Hippocampal formation (tissue), 2 donors: ENCODE measurements at places on chromosomes 2 and 18.

DNA sequence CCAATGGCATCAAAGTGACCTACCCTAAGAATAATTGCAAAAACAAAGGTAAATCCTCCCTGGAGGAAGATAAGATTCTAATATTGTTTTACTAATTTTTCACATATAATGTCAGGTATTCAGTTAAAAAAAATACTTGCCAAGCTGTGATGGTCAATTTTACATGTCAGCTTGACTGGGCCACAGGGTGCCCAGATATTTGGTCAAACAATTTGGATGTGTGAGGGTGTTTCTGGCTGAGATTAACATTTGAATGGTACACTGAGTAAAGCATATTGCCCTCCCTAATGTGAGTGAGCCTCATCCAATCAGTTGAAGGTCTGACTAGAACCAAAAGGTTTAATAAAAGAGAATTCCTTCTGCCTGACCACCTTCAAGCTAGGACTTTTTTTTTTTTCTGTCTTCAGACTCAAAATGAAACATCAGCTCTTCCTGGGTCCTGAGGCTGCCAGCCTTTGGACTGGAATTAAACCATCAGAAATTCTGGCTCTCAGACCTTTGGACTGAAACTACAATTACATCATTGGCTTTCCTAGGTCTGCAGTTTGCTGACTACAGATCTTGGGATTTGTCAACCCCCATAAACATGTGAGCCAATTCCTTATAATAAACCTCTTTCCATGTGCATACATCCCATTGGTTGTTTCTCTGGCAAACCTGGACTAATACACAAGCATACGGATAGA is 65.4 kb downstream of the LDAH start:
- no peak for DNase-seq

DNA sequence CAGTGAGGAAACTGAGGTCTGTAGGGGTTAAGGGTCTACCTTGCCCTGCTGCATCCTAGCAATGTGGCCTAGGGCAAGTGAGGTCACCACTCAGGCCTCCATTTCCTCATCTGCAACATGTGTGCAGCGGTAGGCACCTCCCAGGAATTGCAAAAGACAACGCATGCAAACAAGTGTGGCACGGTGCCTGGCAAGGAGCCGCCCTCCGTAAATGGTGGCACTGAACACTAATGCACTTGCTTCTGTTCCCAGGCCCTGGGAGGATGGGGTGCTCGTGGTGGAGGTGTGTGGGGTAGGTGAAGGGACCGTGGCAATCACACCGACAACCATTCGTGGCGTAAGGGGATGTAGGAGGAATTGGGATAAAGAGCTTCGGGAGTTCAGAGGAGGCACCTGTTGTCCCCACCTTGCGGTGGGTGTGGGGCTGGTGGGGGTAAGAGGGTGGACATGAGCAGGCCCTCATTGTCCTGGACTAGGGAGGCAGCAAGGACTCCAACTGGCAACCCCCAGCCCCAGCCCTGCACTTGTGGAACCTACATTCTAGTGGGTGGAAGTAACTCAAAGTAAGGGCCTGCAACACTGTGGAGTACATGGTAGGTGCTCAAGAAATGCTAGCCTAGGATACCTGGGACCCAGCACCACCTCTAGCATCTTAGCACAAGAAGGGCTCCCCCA is 26.0 kb downstream of the ATOH8 start:
- DNase-seq: no peak

GRCh38 chr2:105820691-105821090 is 76.0 kb downstream of the NCK2 start:
- DNase-seq: no peak

DNA sequence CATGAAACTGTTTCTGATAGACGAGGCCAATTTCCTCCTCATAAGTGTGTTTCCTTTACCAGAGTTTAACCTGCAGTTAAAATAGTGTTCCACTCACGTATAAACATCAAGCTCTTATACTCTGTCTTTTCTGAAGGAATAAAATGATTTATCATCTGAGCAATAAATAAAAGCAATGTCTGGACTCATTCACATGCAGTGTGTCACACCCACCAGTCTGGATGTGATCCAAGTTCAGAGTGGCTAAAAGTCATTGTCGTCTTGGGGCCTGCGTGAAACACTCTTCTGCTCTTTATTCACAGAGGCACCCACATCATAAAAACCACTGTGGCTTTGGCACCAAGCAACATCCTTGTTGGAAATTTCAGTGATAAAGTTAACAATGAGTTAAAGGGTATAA is 19.5 kb upstream of the SLC9A4 start:
- no peak for DNase-seq

DNA sequence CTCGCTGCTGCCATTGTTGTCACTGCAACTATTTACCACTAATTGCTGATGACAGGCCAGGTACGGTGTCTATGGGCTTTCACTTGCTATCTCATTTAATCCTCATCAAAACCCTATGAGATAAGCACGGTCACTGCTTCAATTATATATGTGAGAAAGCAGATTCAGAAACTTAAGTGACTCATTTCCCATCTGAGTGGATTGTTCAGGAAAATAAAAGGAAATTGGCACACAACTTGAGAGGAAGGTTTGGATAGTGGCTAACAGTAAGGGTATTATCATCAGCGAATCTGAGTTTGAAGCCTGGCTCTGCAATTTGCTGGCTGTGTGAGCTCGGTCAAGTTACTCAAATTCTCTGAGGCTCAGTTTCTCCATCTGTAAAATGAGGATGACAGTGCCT is 196.0 kb downstream of the KCNS3 start:
- DNase-seq: no peak

DNA sequence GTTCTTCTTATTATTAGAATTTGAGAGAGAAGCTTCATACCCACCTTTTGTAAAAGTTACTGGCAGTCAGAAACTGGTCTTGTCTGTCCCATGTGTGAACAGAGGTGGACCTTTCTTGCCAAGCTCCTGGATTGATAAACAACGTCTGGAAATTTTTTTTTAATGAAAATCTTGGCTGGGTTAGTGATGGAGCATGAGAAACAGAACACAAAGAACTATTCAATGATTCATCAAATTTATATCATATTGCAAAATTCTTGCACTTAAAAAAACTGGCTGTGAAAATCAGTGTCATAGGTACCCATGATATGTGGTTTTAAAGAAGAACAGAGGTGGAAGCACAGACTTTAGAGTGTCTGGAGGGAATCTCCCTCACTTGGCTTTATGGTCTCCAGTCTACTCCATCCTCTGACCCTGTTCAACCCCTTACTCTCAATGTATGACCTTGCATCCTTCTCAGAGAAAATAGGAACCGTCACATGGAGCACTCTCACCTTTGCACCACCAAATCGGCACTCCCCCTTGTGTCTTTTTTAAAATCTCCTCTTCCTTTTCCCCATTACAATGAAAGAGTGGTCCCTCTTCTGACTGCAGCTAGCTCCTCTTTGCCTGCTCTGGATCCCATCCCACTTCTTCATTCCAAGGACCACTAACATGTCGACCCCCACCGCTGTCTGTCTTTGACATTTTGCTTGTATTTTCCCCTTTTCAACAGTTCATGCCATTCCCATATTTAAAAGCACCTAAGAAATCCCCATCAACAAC is 58.2 kb downstream of the COPS8 start:
- no peak for DNase-seq

DNA sequence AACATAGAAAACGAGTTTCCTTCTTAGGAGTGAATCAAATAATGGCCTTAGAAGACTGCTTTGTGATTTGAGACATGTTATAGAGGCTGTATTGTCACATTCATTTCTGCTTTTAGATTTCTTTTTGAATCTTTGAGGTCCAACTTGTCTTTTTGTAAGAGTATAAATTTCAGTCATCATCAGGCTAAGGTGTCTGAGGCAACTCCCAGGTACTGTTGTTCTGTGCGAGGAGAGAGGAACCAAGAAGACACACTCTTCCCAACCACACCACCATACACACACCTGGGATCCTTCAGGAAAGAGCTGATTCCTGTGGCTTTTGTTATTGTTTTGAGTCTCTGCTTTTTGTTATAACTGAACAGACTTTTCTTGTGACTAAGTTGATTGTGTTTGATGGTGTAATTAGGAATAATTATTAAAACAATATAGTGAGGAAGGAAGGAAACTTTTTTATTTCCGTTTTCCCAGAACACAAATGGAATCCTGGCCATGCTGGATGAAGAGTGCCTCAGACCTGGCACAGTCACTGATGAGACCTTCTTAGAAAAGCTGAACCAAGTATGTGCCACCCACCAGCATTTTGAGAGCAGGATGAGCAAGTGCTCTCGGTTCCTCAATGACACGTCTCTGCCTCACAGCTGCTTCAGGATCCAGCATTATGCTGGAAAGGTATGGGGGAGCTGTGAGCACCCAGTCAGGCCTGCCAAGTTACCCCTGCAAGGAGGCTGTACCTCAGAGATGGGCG is 140.4 kb downstream of the MYO1B start:
- no peak for DNase-seq

DNA sequence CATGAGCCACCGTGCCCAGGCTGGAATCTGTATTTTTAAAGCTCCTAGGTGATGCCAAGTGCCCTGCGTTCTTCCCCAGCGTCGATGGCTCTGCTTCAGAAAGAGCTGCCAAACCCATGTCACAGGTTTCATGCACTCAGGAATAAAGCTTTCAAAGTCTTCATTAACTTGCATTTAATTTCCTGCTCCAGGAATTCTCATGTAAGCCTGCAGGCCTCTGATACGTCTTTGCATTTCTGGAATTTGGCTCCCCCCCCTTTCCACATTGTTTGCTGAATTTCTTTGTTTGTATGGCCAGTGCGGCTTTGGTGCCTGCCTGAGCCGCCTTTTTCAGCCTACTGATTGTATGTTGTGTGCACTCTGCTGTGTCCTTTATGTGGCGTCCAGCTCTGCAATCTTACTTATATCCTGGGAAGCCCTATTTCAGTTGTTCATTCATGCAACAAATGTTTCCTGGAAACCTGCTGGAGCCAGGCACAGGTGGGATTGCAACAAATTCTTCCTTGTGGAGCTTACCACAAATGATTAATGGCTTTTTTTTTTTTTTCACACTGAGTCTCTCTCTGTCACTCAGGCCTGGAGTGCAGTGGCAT is 17.9 kb upstream of the OTOF start:
- no peak for DNase-seq

GRCh38 chr18:10213526-10213925 is 240.9 kb upstream of the APCDD1 start:
- DNase-seq: no peak

DNA sequence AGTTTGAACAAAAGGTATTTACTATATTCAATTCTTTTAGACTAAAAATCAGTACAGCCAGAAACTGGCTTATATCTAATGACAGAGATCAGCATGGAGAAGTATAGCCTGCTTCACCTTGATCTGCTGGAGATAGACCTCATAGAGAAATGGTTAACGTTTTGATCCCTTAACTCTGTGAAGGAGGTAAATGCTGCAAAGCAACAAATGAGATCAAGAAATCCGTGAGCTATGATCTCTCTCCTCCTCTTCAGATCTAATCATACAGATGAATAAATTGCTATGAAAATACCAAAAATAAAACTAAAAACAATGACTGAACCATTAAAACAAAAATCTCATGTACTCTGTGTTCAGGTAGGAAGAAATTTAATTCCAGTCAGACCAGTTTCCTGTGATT is 42.8 kb downstream of the KLHL14 start:
- no peak for DNase-seq

- DNase-seq: peak; percentile 21
These were observed 26.5 kb upstream of the KCNS3 start for GRCh38 chr2:17851731-17852585.

DNA sequence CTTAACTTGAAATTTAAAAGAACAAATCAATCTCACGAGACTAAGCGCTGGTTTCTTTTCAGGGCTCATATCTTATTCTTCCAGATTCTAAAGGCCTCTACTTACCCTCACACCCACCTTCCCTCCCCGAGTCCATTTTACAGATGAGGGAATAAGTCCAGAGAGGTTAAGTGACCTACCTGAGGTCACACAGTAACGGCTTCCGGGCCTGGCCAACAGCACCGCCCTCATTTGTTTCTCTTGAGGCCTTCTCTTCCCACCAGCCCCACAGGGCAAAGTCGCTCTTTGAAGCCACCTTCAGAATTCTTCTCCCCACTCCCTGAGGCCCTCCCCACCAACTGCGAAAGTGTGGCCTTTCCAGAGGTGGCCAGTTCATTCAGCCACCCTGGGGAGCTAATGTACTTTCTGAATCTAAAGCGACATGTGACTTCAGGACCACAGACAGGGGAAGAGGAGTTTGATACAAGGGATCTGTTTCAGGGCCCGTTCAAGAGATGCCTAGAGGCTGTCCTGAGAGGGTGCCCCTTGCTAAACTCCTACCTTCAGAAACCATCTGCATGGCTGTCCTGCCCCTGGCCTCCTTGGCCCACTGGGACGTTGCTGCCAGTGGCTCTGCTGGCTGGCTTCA is 275.3 kb downstream of the HAUS1 start:
- DNase-seq: no peak

DNA sequence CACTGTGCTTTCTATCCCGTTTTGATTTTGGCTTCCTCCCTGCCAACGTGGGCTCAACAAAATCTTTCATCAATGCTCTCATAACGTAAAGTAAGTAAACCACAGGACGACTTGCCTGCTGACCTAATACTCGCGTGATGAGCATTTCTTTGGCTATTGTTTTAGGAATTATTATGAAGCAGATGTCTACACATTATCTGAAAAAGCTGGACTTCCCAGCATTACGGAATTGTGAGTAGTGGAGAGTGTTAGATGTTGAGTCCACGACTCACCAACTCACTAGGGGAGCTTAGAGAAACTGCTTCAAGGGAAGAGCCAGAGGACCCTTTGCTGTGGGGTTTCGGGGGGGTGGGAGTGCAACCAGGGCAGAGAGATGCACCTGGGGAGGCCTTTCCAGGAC is 21.9 kb downstream of the HJURP start:
- DNase-seq: no peak

DNA sequence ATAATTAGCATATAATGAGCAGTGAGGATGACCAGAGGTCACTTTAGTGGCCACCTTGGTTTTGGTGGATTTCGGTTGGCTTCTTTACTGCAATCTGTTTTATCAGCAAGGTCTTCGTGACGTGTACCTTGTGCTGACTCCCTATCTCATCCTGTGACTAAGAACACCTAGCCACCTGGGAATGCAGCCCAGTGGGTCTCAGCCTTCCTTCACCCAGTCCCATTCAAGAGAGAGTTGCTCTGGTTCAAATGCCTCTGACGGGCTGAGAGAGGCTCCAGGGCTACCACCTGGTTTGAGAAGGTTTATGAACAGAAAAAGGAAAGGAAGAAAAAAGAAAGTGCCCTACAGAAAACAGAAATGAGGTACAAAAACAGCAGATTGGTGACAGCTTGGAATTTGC is 738.7 kb downstream of the SOCS6 start:
- DNase-seq: no peak

- DNase-seq: no peak
These were observed 250 bp downstream of the DSC1 start for GRCh38 chr18:31162419-31162793.
